GM12864 (cell line): ENCODE measurements at places on chromosomes 1 and 21.

DNA sequence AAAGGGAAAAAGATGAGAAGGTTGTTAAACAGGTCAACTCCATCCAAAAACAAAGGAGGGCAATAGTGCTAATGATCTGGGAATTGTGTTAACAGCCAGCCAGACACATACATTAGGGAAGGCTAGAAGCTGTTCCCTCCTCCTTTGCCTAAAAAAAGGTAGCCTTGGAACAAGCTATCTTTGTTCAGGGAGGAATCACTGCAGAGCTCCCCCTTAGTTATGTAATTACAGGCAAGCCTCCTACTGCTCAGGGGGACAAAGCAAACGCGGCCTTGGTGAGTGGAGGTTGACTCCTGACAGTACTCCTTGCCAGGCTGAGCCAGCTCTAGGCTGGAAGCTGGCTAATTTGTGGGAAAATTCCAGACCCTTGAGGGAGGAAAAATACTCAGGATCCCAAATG is 97.6 kb downstream of the VAV3 start:
- no peak for DNase-seq

- DNase-seq = no peak
These were observed 7.7 kb downstream of the ARHGEF19 start for GRCh38 chr1:16204634-16205333.

DNA sequence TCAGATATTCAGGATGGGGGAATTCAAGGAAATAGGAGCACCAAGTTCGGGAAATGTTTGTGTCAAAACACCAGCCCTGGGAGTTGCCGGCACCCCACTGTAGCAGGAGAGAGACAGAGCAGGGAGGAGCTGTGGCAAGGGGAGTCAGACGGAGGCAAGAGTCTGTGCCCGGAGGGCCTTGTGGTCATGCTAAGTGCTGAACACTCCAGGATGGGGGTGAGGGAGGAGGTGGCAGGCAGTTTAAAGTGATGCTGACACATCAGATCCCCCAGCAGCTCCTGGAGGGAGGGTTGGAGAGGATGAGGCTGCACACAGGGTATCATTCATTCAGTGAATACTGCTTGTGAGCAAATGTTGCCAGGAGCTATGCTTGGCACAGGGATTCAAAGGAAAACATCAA is 150.3 kb upstream of the ETV3 start:
- no peak for DNase-seq

- DNase-seq = no peak
These were observed 4.2 kb downstream of the KISS1 start for GRCh38 chr1:204192046-204192445.

DNA sequence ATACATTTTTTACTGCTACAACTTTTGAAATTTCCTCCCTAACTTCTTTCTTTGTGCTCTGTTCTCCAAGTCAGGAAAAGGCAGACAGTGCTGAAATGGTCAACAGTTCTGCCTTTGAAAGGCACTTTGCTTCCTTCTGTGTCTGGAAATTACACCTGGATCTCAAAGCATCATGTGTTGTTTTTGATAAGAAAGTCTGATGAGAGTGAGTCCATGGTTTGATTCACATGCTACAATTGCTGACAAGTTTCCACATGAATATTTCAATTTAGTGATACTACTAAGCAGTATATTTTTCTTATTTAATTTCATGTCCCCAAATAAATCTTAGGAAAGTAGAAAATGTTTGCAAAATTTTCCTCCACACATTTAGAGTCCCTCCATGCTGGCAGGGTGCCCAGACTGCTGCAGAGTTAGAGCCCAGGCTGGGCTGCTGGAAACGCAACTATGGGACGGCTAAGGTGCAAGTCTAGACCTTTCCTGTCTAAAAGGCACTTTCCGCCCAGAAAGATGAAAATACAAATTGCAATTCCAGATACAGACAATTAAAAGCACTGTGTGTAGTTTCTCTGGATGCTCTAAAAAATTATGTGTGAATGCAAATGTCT is 96.6 kb upstream of the RUNX1 start:
- DNase-seq = no peak

GRCh38 chr1:94098585-94099111 is 22.3 kb downstream of the ABCA4 start:
- no peak for DNase-seq

DNA sequence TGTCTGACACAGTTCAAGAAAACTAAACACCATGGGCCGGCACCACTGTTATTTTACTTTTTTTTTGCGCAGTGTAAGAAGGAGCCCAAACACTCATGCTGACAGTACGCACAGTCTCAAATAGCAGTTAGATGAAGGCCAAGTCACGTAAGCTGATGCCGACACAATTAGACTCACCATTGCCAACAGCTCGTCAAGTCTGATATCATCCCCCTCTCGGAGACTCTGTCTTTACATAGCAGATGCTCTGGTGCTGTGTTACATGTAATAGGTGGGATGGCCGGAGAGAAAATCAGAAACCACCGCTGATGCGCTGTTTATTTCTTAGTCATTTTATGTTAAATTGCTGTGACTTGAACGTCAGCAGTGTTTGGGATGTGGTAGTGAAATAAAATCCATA is 49.3 kb downstream of the TGFB2 start:
- DNase-seq = no peak

- DNase-seq = no peak
These were observed at the start of gene SUSD4 for GRCh38 chr1:223363856-223364684. Gene SUSD4 (minus strand): TSS chr1:223364176. CDS start chr1:223363425, 751 bp downstream.

- DNase-seq = no peak
These were observed 583 bp downstream of the MEF2D start for GRCh38 chr1:156499842-156500542.

DNA sequence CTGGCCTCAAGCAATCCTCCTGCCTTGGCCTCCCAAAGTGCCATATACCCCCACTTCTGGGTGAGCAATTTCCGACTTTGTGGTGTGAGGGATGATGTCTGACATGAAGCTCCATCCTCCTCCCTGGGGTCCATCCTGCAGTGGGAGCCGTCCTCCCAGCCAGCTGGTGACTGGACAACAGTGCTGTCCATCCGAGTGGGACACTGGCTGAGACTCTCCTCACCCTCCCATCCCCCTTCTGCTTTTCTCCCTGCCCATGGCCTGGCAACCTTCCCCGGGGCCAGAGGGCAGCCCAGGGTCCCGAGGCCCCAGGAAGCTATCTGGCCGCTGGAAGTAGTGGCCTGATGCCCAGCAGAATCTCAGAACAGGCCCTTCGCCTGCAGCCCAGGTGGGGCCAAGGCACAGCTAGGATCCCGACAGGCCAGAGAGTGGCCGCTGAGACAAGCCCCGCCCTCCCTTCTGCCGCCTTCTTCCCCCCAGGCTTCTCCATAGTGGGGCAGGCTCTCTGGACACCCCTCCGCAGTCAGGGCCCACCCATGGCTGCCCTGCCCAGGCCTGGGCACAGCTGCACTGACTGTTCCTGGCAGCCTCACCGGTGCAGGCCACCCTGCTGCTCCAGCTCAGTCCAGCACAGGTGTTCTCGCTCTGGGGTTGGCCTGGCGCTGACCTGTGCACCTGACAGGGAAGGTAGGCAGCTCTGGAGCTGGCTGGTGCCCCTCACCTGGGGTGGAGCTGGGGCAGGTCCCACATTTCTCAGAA is 8.4 kb upstream of the FAAP20 start:
- no peak for DNase-seq

DNA sequence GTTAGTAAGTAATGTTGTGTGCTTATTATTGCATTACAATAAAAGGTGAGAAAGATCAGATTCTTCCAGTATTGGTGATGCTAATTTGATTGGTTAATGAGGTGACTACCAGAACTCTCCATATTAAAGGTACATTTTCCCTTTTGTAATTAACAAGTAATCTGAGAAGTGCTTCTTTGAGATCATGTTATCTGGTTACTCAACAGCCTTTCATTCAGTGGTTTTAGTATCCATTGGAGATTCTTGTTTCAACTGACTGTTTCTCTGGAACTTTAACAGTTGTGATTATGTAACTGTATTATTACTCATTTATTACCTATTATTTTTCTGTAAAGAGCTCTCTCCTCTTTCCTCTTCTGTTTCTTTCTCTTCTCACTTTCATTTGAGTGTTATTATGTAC is 86.7 kb downstream of the PEX14 start:
- no peak for DNase-seq

DNA sequence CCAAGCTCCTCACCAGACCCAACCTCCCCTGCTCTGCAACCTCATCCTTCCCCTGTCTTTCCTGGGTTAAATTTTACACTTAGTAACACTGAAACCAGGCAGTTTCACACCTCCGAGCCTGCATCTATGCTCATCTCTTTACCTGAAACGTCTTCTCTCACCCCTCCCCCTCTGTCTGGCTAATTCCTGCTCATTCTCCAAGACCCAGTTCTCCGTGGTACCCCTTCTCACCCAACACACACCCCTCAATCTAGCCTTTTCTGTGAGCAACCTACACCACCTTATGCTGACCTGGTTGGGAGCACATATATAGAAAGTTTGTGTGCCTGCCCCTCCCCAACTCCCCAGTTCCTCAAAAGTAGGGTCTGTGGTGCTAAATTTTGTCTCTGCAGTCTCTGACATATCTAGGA is 3.7 kb upstream of the KIAA1614 start:
- DNase-seq = peak; percentile 8

DNA sequence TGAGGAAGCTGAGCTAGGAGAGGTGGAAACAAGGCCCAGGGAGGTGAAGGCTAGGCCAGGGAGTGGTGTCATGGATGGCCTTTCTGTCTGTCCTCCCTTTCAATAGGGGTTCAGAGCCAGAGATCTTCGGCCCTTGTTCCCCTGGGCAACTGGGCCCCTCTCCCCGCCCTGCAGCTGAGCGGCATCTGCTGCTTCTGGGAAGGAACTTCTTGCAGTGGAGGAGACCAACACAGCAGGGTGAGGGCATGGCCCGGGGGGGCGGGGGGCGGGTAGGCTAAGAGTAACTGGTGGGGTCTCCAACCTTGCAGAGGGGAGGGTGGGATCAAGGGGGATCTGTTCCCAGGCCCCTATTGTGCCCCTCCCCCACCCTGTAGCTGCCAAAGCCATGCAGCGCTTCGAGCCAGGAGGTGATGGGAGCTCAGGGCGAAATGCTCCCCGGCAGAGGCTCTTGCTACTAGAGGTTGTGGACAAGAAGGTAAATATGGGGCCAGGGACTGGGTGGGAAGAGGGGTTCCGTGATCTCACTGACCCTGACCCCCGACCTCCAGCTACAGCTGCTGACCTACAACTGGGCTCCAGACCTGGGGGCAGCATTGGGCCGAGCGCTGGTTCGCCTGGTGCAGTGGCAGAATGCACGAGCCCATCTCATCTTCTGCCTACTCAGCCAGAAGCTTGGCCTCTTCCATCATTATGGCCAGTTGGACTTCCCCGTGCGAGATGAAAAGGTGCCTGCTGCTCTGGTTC is 11.7 kb downstream of the HYI start:
- DNase-seq = no peak

GRCh38 chr1:203267347-203267846 is 37.9 kb upstream of the BTG2 start:
- no peak for DNase-seq

GRCh38 chr1:14626869-14627607 is 28.6 kb downstream of the KAZN start:
- no peak for DNase-seq

DNA sequence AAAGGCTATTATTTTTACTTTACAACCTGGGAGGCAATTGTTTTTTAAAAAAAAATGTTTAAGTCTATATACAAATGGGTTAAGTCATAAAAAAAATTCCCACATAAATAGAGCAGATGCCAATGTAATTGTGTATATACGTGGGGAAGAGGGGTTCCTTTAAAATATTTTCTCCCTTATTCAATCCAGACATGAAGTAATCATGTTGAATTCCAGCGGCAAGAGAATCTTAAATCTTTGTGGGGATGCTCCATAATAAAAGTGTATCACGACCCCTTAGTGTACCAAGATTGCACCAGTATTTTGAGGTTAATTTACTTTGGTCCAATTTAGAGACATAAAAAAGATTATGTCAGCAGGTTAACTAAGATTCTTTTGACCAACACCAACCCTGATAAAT is 62.1 kb downstream of the ARID4B start:
- DNase-seq = no peak

DNA sequence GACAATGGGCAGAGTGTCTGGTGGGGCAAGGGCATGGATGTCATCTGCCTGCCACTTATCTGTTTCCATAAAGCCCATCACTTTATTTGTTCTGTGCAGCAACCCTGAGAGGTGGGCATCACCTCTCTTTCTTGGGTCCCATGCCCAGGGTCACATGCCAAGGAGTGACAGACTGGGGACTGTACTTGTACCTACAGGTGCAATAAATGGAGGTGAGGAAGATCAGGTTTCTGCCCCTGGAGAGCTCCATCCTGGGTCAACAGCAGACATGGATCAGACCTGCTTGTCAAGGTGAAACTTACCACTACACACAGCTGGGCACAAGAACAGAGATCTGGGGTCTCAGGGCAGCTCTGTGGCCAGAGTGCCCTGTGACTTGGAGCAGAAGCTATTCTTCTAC is 18.4 kb upstream of the PRDM16 start:
- DNase-seq = no peak

DNA sequence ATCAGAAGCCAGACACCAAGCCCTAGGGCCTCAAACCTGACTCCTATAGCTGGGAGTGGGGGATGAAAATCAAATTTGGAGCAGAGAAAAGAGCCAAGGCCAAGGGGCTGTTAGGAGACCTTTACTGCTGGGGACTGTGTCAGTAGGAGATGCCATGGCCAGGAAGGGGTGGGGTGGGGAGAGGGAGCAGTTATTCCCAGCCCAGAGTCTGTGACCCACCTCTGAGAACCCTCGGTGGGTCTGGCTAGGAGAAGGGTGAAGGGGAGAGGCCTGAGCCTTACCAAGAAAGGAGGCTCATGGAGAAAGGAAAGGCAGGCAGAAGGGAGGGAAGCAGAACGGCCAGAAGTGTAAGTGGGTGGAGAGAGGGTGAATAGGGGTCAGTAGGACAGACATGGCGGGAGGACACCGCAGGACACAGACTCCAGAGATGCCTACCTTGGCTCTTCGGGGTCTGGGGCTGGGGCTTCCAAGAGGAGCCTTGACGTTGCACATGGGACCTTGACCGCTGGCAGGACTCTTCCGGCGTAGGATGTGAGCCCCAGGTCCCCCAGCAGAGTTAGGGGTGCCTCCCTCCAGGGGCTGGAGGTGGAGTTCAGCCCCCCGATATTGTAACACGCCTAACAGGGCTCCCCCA is 1.2 kb downstream of the ADAMTS4 start:
- DNase-seq = no peak

DNA sequence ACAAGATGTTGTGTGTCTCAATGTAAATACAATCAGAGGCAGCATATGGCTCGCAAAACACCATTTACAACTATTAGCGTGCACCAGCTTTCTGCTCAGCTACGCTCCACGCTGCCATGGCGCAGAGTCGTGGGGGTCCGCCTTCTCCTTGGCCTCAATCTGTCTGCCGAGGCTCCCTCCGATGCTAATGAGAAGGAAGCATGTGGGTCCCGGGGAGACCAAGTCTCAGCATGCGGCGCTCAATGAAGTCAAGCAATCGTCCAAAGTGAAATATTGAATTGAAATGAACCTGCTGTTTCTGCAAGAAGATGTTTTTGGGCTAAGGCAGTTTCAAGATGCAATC is 228.9 kb downstream of the TOMM20 start:
- DNase-seq = no peak
